ENCODE measurements at places on chromosomes 7 and 10.
A peak's percentile ranks its signal among the peaks of the same experiment; 100 is the strongest.

DNA sequence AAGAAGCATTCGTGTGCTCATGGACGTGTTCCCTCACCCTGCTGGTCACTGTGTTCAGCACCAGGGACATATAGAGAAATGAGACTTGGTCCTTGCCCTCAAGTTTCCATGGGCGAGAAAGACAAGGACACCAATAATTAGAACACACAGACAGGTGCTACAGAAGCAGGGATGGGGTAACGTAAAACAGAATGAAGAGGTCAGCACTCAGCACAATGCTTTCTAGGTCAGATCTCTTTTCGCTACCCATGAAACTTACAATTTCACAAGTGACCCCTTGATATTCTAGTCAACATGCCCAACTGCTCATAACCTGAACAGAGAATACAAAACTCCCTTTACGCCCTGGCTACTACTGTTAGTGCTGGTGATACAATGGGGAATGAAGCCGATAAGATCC lies 6.0 kb upstream of the ANK3 start:
- no peak for DNase-seq

- no peak for DNase-seq
Measured at GRCh38 chr7:155585951-155586350, 39.6 kb upstream of the CNPY1 start.

DNA sequence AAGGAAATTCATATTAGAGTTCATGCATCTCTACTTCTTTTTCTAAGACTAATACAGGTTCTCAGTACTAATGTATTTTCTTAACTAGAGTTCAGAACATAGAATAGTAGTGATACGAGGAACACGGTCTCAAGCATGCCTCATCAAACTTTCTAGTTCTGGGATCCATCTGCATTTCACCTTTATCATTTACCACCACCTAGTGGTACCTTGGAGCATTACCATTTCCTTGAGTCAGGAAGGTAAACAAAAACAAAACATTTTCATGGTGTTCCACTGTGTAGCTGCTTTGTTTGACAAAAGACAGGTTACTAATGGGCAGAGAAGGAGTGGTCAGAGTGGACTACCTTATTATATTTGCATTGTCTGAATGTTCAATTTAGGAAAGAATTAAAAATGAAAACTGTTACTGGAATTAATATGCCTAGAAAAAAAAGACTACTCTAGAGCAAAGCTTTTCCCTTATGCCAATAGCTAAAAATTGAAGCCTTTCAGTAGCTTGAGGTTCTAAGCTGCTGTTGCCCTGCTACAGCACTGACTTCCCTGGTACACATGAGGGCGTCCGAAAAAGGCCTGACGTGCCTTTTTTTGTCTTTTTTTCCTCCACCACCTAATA lies 44.5 kb downstream of the STARD3NL start:
- DNase-seq, result peak; percentile 68

GRCh38 chr10:62684911-62685310 lies 119.6 kb upstream of the ADO start:
- DNase-seq, result no peak

DNA sequence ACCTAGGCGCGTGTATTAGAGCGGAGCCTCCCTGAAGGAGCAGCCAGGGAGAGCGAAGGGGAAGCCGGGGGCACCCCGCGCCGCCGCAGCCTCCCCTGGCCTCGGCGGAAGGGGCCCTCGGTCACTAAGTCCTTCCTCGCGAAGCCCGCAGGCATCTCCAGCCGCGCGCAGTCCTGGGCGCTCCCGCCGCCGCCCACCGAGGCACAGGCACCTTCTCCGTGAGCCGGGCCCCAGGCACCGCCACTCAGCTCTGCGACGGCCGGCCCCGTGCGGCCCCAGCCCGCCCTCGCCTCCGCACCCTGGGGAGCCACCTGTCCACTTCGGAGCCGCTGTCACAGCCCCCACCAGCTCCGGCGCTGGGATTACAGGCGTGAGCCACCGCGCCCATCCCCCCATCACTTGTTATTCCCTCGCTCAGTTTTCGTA lies 80.8 kb downstream of the ZNF467 start:
- no peak for DNase-seq

DNA sequence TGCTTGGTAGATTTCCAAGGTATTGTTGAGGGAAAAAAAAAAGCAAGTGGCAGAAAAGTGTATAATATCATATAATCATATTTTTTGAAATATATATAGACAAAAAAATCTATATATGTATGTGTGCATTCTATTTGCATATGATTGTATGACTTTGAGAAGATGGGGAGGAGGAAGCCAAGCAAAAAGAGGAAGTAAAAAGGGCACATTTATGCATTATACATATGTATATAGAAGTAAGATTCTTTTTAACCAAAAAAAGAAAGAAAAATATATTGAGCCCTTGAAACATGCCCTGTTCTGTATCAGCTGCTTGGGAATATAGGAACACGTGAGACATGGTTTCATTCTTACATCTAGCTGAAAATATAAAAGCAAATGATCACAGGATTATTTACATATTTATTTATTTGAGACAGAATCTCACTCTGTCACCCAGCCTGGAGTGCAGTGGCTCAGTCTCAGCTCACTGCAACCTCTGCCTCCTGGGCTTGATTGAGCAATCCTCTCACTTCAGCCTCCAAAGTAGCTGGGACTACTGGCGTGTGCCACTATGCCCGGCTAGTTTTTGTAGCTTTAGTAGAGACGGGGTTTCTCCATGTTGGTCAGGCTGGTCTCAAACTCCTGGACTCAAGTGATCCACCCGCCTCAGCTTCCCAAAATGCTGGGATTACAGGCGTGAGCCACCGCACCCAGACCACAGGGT lies 18.0 kb upstream of the SLF2 start:
- DNase-seq, result no peak

- DNase-seq, result peak; percentile 100
Measured at GRCh38 chr7:108569381-108570145, at the start of the genes DNAJB9 and THAP5. TSS of gene DNAJB9 (plus strand) at chr7:108569874. CDS start at chr7:108571727, 1,853 bp downstream. TSS of gene THAP5 (minus strand) at chr7:108569706. CDS start at chr7:108569569, 137 bp downstream.

DNA sequence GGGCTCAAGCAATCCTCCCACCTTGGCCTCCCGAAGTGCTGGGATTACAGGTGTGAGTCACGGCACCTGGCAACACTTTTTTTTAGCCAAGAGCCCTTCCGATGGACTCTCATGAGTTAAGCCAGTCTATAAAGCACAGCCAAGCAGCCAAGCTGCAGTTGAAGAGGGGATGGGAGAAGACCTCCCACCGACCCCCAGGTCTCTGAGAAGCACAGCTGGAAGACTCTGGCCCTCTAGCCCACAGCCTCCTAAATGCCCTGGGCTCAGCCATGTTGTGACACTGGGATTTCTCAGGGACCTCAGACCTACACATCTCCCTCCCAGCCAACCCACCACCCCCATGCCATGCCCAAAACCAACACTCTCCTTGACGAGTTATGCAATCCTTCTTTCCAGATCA lies 31.1 kb downstream of the CALML3 start:
- no peak for DNase-seq

GRCh38 chr7:78970440-78970916 lies 483.0 kb downstream of the MAGI2 start:
- no peak for DNase-seq

DNA sequence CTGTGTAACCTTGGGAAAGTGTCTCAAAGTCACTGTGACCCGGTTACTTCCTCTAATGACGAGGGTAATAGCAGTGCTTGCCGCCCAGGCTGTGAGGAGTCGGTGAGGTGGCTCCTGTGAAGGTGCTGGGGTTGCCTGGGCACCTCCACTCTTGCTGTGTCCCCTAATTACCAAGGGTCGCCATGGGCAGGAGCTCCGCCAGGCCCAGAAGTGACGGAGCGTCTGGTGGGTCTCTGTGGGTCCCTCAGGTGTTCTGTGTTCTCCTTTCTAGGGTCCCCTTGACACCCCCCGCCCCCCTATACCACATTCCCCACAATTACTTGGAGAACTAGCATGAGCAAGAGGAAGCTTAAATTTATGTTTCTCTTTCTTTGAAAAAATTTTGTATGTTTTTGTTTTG lies 161.5 kb downstream of the WDR37 start:
- no peak for DNase-seq

- DNase-seq, result no peak
Measured at GRCh38 chr7:26187380-26188205, 13.0 kb downstream of the HNRNPA2B1 start.

DNA sequence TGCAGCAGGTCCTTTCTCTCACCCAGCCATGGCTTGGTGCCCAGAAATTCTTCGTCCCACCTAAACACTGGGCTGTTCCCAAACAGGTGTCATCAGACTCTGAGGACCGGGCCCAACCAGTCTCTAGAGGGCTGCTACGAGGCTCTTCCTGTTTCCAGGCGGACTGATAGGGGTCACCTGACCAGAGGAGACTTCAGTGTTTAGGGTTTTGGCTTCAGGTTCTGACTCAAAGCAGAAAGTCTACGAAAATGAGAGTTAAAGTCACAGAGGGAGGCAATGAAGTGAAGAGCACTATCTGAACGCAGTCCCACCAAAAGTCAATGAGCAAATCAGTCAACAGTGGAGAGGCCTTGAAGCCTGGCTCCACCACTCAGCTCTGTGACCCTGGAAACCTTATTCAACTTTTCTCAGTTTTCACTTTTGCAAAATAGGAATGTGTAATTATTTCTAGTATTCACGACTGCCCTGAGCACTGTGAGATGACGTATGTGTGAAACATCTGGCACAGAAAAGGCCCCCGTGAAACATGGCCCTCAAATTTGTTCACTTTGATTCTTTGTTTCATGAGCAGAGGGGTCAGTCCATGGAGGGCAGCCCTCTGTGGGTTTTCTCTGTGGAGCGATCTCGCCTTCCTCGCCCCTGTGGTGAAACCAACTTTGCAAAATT lies 189.9 kb upstream of the PDE1C start:
- DNase-seq, result no peak

- no peak for DNase-seq
Measured at GRCh38 chr10:97532935-97533671, 34.4 kb downstream of the UBTD1 start.
